ENCODE measurements at places on chromosomes 4 and X. TPM values are rescaled to one million over a fixed set of nuclear protein-coding genes. Genes with fewer than 3 reads are reported as not detected.

LEF1 gene
- total RNA-seq, result 4.3 TPM

CCSER1 gene
- total RNA-seq, result 15.3 TPM

CXorf51A gene
- not detected for total RNA-seq

UGT2A1 gene
- total RNA-seq, result not detected

IL21 gene
- total RNA-seq, result not detected

GPR173 gene
- 5.4 TPM for total RNA-seq

DNA sequence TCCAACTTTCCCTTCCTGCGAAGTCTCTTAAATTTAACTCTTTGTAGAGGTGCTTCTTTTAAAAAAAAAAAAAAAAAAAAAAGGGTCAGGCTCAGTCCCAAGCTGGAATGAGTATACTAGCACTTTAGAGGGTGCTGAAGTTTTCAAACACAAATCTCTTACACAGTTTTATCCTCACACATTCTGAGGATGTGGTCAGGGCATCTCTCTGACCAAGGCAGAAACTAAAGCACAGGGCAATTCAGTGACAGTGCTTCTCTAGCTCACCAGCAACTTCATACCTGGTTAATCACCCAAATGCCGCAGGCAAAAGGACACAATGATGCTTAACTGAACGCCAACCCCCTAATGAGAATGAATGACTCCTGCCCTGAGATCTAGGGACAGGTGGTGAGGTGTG is 9.8 kb upstream of the PGM2 start:
- DNase-seq, result no peak

GRCh38 chr4:10334506-10335028 is 122.7 kb downstream of the ZNF518B start:
- no peak for DNase-seq

GRCh38 chr4:52915191-52915590 is 53.1 kb downstream of the RASL11B start:
- no peak for DNase-seq

- DNase-seq, result no peak
Observed at GRCh38 chrX:11336201-11336600, 43.0 kb downstream of the AMELX start.

DNA sequence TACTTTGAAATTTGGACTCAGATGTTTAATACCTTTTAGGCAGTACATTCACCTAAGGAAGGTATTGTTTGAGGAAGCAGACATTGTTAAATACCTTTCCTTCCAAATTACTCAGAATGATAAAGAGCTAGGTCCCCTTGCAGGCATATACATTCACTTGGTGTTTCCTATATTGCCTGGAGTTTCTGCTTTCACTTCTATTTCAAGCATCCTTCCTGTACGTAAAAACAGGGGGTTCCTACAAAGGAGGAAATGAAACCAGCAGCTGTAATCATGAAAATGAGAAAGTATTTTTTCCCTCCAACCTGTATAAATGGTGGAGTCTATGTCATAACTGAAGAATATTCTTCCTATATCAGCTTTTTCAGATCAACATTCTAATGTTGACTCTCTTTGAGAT is 90.4 kb upstream of the RASGEF1B start:
- peak; percentile 77 for DNase-seq

DNA sequence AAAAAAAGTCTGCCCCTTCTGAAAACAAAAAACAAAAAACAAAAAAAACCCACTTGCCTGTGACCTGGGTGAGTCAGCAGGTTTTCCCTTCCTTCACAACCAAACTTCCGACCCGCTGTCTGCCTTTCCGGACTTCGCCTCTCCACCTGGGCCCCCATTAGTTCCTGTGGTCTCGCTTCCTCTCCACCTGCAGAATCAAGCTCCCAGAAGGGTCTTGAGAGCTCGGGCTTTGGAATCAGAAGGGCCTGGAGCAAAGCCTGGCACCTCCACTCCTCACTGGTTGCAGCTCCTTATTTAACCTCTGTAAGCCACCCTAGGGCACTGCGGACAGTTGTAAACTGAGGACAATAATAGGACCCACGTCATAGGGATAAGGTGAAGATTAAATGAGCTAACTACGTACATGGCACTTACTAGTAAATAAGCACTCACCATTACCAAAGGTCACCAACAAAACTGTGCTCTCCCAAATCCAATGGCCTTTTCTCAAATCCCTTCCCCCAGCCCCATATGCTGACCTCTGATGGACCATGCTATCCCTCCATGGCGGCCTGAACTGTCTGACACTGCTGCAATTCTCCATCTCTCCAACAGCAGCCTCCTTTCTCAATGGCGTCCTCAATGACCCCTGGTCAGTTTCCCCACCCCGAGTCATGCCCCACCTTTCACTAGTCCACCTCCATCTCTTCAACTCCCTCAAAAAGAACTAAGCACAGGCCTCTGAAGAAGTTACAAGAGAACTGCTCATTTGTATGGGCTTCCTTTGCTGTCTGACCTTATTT is 64.2 kb downstream of the IRF2 start:
- DNase-seq, result no peak

DNA sequence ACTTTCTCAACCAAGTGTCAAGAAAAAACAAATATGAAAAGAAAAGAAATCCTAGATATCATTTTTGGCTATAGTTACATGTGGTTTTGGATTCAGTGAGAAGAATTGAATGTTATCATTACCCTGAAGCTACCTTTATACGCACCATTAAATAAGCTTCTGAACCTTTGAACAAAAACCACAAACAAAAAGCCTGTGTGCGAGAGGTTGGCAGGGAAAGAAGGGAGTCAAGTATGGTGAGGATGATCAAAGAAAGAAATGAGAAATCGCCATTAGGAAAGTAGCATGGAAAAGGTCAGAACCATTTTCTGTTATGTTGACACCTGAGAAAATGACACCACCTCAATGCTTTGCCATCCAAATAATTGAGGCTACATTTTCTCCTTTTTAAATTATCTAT is 1.2 kb upstream of the SLC7A11 start:
- DNase-seq, result no peak

GRCh38 chr4:82136161-82136801 is 237.5 kb downstream of the HNRNPD start:
- DNase-seq, result no peak

DNA sequence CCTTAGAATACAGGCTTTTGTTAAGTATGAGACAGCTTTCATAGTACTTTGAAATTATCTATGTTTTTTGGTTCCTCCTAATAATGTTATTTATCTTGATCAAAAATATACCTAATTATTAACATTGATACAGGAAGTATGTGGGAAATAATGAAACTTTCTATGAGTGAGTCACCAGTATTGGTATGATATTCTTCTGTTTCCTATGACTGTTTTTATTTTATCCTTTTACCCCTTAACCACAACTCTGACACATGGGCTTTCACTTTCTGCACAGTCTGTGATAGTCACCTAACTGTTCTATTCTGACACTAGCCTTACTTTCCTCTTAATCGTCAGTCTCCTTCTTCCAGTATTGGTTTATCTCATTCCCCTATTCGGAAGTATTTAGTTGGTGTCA is 4.7 kb downstream of the THAP9 start:
- DNase-seq, result no peak

- DNase-seq, result no peak
Observed at GRCh38 chr4:52780617-52781354, 29.6 kb upstream of the ERVMER34-1 start.

- DNase-seq, result no peak
Observed at GRCh38 chrX:30997411-30997810, 74.4 kb downstream of the FTHL17 start.

DNA sequence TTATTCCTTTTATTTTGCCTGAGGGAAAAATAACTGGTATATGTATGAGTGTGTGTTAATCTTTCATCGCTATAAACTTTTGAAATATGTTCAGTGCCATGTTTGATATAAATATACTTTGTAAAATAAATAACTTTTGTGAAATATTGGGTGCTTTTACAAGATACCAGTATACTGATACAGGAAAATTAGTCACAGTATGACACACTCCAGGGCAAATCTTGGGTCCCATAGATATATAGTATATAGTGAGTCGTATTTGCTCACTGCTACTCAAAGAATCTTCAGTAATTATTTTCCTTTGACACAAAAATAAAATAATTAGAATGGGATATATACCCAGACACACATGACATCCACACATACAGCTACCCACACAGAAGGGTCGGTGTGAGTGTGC is 472.3 kb downstream of the GRID2 start:
- no peak for DNase-seq

DNA sequence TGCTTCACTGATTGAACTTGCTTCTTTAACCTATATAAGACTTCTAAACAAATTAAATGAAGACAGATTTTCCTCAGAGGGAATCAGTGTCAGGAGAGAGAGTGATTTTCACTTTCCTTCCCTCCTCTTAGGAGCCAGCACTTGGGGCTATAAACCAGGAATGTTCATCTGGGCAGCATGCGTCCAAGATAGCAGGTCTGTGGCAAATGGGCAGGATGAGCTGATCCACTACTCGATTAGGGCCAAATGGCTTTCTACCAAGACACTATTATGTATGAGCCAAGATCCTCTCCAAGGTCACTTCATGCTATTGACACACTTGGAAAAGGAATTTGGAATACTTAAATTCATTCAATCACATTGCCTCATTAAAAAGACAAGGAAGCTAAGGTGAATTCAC is 203.9 kb upstream of the GRID2 start:
- DNase-seq, result no peak

DNA sequence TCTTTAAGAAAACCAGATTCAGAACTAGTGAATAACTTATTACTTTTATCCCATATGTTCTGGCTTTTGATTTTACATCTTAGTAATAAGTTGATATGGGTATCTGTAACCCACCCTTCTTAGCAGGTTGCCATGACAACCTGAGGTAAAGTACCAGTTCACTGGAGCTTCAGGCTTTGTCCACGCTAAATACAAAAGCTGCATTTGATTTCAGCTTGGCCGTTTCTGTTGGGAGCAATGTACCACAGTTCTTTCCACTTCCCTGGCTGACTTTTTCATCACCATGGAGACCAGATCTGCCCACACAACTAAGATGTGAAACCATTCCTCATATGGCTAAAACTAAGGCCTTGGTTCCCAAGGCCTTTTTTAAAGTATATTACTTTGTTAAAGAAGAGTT is 26.1 kb downstream of the KLHL34 start:
- DNase-seq, result no peak

DNA sequence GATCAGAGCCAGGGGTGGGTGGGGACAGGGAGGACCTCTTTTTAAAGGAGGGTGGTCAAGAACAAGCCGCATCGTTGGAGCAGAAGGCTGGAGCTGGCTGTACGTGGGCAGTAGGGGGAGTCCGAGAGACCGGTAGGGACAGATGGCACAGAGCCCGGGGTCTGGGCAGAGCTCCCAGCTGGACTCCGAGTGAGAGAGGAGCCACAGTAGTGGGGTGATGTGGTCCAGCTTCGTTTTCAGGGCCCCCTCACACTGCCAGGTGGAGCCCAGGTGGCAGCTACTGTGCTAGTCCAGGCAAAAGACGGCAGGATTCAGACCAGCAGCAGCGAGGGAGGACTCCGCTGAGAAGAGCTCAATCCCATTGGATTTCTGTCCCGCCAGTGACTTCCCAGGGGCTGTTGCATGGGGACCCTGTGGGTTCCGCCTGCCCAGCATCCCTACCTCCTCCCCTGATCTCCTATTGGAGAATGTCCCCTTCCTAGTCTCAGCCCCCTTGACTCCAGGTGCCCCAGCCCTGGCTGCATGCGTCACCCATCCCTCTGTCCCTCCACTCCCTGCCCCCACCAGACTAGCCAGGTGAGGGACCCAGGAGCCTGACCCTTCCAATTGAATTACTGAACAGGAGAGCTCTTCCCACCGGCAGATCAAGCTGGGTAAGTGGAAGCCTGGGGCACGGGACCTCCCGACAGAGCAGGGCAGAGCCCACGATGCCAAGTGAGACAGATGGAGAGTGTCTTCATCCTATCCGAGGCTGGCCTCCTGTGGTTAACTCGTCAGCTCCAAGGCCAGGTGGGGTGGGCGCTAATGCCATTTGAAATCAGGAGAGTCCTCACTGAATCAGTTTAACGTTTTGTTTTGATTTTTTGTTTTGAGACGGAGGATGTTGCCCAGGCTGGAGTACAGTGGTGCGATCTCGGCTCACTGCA is 2.9 kb downstream of the ARHGAP4 start:
- no peak for DNase-seq

DNA sequence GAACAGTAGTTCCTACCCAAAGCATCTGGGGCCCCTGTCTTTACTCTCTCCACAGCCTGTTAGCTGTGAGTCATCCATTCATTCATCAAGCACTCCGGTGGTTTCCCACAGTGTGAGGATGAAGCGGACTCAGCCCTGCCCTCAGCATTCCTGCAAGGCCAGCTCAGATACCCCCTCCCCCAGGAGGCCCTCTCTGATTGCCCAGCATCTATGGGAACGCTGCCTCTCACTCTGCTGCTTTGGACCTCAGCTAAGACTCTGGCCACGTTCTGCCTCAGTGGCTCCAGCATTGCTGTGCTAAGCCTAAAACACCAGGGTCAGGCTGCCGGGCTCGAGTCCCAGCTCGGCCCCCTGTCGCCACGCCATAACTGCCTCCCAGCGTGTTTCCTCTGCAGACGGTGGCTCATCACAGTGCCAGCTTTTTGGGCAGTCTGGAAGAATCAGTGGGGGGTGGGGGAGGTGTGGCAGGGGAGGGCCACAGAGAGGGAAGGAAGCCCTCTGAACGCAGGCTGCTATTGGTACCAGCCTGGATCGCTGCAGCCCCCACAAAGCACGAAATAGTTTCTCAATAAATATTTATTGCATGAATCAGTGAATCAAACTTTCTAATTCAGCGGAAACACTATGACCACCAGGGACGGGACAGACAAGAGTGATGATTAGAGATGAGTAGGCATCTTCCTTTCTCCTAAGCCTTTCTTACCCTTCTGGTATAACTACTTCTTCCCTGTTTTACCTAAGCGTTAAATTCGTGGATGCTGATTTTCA is 74.4 kb downstream of the SORCS2 start:
- DNase-seq, result no peak

DNA sequence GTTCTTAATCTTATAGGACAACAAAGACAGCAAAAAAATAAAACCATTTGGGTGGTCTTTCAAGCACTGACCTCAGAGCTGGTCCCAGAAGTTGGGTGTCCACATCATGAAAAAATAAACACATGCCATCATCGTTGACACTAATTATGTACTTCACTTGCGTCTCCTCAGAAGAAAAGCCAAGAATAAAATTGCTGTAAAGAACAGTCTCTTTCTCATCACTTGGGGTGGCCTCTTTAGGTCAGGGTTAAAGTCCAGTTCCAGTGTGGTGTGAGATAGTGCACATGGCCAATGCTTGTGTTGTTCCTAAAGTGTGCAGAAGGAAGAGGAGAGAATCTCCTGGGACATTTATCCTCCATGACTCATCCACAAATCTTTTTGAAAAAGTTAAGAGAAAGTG is 49.5 kb upstream of the IBSP start:
- DNase-seq, result no peak
